Stimulated activated CD4-positive, alpha-beta T cell treated with anti-CD3 and anti-CD28 coated beads, Interleukin-1b, Interleukin-23, amount 100 ng/mL, for 1 hour (primary cell): ENCODE measurements at places on chromosomes 2 and 18.

- DNase-seq, result no peak
Measured at GRCh38 chr2:224982910-224983711, 59.2 kb downstream of the DOCK10 start.

GRCh38 chr2:25251071-25251421, 82.7 kb upstream of the POMC start:
- DNase-seq, result no peak

DNA sequence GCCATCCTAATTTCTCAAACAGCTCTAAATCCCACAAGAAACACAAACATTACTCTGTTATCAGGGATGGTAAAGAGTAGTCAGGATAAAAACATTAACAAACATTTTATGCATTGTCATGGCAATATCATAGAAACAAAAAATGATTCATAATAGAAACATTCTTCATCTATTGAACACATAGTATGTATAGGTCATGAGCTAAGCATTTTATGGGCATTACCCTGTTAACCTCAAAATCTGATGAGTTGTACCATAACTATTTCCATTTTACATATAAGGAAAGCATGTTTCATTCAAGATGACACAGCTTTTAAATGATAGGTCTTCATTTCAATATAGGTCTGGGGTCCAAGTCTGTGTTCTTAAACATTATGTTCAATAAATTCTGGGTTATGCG, 344.9 kb downstream of the RND3 start:
- DNase-seq, result no peak

GRCh38 chr2:100964681-100965169, 37.4 kb upstream of the RPL31 start:
- no peak for DNase-seq

GRCh38 chr18:24585996-24586566, 125.6 kb downstream of the HRH4 start:
- DNase-seq, result no peak
